ENCODE measurements at places on chromosomes 5 and 9.

GRCh38 chr5:142499591-142500226 lies 174.9 kb upstream of the SPRY4 start:
- DNase-seq: no peak

- no peak for DNase-seq
Observed at GRCh38 chr9:84374516-84374915, 34.0 kb upstream of the SLC28A3 start.

DNA sequence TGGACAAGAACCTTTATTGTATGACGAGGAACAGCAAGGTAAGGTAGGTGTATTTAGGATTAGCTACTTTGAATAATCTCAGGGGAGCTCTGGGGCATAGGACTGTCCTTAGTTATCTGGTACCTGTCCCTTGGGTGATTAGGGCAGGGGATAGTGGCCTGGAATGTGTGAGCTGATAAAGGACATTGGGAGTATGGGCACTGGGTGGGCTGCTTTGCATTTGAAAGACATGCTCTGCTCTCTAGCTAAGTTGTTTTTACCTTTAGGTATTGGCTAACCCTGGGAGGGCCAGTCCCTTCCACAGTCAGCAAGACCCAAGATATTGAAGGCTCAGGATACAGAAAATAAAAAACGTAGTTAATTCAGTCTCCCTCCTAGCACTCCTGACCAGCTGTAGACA lies 282.8 kb upstream of the C9orf72 start:
- no peak for DNase-seq

- DNase-seq: no peak
Observed at GRCh38 chr9:35729101-35729500, 2.9 kb downstream of the TLN1 start.

- DNase-seq: no peak
Observed at GRCh38 chr9:108691614-108692013, 164.2 kb downstream of the ACTL7B start.

DNA sequence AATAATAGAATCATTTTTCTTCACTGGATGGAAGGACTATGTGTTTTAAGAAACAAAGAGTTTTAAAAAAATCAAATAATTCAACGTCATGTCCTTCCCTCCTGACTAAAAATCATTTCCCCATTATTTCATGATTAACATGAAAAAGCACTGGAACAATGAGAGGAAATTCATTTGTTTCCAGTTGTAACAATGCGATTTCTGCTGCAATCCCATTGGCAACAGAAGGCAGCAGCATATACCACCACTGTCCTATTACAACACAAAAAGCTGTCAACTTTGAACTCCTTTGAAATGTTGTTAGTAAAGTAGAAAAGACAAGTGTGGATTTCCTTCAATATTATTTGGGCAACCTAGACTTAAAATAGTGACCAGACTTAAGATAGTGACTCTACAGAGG lies 3.1 kb downstream of the C5orf63 start:
- no peak for DNase-seq

- no peak for DNase-seq
Observed at GRCh38 chr9:112505607-112506006, 19.0 kb downstream of the KIAA1958 start.

GRCh38 chr5:78550891-78551290 lies 97.7 kb downstream of the LHFPL2 start:
- no peak for DNase-seq

DNA sequence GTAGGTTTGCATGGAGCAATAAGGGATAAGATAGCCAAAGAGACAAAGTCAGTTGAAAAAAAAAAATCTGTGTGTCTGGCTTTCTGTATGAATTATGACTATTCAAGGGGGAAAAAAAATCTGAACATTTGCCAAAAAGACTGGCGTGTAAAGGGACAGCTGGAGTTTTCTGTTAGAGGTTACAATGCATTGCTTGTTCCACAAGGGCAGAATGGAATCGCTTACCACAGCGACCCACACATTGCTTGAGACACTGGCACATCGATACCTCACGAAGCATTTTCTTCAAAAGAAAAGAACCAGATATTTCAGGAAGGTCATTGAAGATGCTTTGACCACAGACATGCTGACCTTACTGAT lies 327.8 kb downstream of the TMEM167A start:
- DNase-seq: no peak

GRCh38 chr9:81678088-81678487 lies 11.3 kb downstream of the TLE1 start:
- no peak for DNase-seq

DNA sequence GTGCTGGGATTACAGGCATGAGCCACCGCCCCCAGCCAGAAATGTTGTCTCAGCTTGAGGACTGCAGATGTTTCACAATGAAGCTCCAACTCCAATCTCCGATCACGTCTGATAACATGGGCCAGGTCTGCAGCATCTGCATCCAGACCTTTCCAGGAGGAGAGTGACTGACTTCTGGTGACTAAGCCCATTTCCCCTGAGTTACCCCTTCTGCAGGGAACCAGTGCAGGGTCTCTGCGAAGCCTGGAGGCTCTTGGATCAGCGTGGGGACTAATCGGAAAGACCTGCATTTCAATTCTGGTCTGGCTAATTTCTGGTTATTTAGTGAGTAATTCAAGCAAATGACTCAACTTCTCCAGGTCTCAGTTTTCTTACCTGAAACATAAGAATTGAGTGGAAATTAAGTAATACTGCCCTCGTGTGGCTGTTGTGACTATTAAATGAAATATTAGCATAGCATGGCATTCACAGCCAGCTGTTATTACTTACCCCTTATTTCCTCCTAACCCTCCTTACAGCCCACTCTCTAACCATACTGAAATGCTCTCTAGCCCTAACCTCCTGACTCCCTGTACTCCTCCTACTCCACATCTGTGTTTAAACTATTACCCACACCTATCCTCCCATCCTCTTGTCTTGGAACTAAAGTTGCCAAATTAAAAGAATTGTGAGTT lies 2.2 kb upstream of the GNPDA1 start:
- no peak for DNase-seq

- no peak for DNase-seq
Observed at GRCh38 chr5:88854769-88855168, 28.2 kb downstream of the MEF2C start.

- DNase-seq: no peak
Observed at GRCh38 chr5:181044662-181045305, 4.7 kb downstream of the BTNL9 start.

DNA sequence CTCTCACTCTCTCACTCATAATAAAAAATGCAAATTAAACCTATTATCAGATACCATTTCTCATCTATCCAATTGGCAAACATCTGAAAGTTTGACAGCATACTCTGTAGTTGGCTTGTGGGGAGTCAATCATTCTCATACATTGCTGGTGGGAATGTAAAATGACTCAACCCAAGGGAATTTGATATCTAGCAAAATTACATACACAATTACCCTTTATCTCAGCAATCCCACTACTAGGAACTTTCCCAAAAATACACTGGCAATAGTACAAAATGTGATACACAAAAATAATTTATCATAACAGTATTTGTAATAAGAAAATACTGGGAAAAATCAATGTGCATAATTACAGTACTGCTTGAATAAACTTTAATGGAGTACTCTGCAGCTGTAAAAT lies 731.3 kb downstream of the DTWD2 start:
- no peak for DNase-seq

GRCh38 chr5:149754172-149754880 lies 24.2 kb downstream of the PPARGC1B start:
- DNase-seq: no peak

- DNase-seq: no peak
Observed at GRCh38 chr5:151110122-151110681, 29.4 kb upstream of the TNIP1 start.

DNA sequence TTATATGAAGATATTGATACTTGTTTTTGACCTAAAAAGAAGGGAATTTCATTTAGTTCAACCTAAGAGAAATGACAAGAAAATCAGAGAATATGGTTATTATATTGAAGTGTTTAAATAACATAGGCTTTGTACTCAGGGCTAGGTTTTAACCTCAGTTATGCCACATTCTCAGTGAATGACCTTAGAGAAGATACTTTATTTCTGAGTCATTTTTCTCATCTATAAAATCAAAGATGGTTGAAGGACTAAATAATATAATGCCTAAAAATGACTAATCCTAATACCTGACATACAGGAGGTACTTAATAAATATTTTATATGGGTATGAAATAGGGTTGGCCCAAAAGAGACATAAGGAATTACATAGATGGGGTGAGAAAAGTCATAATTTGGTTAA lies 32.3 kb downstream of the DIMT1 start:
- no peak for DNase-seq

DNA sequence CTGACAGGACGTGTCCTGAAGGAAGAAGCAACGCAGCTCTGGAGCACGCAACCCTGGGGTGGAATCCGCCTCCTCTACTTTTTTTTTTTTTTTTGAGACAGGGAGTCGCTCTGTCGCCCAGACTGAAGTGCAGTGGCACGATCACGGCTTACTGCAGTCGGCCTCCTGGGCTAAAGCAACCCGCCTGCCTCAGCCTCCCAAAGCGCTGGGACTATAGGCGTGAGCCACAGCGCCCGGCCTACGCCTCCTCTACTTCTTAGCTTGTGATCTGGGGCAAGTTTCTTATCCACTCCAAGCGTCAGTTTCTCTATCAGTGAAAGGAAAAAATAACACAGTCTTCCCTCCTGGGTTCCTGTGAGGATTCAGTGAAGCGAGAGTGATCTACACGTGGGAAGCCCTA lies 96.1 kb upstream of the RAPGEF1 start:
- DNase-seq: no peak

GRCh38 chr9:131657037-131657377 lies 82.9 kb downstream of the RAPGEF1 start:
- DNase-seq: no peak

DNA sequence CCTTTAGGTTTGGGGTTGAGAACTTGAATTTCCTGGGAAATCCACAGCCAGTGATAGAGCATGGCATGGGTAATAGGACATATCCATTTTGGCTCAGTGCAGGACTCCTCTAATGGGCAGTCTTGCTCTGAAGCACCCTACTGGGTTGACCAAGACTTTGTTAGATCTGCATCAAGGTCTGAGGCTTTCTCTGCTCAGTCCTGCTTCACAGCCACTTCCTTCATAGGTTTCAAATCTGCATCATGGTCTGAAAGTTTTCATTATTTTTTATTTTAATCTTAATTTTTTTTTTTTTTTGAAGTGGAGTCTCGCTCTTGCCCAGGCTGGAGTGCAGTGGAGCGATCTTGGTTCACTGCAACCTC lies 36.5 kb downstream of the KIF2A start:
- DNase-seq: no peak

DNA sequence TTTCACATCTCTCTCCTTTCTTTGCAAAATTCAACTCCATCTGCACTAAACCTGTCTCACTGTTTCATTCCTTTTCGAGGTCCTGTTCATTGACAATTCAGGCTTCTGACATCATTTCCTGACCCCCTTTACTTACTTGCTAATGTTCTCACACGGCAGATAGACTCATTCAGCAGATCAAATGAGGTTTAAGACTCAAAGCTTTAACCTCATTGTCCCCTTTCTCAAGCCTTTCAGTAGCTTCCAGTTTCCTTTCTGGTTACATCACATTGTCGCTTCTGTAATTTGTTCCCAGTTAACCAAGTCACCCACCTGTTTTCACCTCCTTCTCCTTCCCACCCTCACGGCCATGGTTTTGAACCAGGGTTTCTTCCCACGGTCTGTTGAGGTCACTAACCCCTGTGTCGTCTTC lies 143.4 kb upstream of the OTULINL start:
- DNase-seq: no peak

DNA sequence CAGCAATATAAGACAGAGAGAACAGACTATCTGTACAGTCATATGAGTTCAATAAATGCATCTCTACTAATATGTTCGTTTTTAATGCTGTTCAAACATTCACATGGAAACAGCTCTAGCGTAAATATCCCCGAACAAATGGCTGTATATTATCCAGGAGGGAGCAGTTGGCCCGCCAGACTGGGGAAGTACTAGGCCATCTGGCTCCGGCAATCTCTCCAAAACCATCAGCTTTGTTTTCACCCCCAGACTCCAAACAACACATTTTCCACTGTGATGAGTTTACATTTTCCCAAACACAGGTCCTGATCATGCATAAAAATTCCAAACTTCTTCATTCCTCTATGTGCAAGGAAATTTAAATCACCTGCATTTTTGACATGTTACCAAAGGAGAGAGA lies 8.7 kb downstream of the EBF1 start:
- DNase-seq: no peak

- DNase-seq: no peak
Observed at GRCh38 chr9:22389271-22389670, 57.4 kb upstream of the DMRTA1 start.

DNA sequence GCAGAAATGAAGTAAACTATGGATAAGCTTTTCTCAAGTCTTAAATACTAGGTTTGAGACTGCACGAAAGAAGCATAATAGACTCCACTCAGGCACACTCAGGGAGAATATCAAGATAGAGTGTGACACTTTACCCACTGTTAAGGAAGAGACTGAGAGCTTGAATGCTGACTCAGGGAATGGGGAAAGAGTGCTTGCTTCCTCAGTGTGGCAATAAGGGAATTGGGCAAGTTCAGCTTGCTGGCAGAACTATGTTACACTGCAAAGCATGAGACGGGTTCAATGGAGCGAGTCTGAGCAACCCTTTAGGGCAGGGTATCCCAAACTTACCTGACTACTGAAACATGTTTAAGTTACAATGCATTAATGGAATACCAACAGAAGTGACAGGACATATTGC lies 237.7 kb upstream of the MEF2C start:
- no peak for DNase-seq

DNA sequence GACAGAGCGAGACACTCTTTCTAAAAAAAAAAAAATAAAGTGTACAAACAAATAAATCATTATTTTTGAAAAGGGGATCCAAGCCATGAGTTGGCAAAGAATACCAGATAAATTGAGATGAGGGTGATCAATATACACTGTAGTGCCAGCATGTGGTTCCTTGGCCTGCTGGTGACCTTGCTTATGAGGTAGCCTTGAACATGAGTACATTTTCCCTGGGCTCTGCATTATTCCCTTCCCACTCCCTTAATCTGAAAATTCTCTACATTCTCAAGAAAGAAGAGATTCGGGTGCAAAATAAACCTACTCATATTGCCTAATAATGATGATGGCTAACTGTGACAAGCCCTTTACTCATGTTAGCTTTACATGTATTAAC lies 33.3 kb downstream of the SH3RF2 start:
- no peak for DNase-seq

DNA sequence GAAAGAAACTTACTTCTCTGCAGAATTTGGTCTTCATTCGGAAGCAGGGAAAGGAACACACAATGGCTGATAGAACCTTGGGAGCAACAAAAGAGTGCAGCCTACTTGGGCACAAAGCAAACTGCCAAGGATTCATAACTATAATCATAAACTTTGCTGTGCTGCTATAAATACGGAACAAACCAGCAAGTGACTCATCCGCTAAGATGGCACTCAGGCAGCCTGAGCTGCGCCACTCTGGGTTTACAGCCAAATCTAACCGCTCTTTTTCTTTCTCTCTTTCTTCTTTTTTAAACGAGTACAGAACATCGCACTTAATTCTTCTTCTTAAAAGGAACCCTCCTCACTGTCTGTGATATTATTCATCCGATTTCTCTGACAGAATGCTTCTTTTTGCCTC lies 81.1 kb downstream of the PTPN3 start:
- no peak for DNase-seq

- no peak for DNase-seq
Observed at GRCh38 chr9:115522912-115523311, 405.0 kb upstream of the TNC start.

GRCh38 chr9:112348257-112349007 lies 15.0 kb upstream of the PTBP3 start:
- no peak for DNase-seq
